ENCODE measurements at places on chromosomes 7 and 10. TPM values are rescaled to one million over a fixed set of nuclear protein-coding genes. Genes with fewer than 3 reads are reported as not detected.

SAMD9L gene
- total RNA-seq, result 3.7 TPM

SLC16A9 gene
- 11.4 TPM for total RNA-seq

DPP6 gene
- 36.7 TPM for total RNA-seq

TUBAL3 gene
- total RNA-seq, result not detected

PLAC9 gene
- total RNA-seq, result 1.6 TPM

NEBL gene
- 61.1 TPM for total RNA-seq

CYP2E1 gene
- total RNA-seq, result 10.5 TPM

SEMA3C gene
- 289 TPM for total RNA-seq

RTKN2 gene
- 7.5 TPM for total RNA-seq

EGR2 gene
- total RNA-seq, result 1.6 TPM

CPA2 gene
- not detected for total RNA-seq

VENTX gene
- total RNA-seq, result not detected

THNSL1 gene
- total RNA-seq, result 17.9 TPM

HOXA1 gene
- total RNA-seq, result not detected

CLDN12 gene
- total RNA-seq, result 60.8 TPM

ADAP1 gene
- 32.0 TPM for total RNA-seq

PNLIPRP3 gene
- not detected for total RNA-seq

SAP25 gene
- not detected for total RNA-seq

NANOS1 gene
- 4.8 TPM for total RNA-seq

FIS1 gene
- 59.9 TPM for total RNA-seq

TRIM50 gene
- 0.16 TPM for total RNA-seq

MYPN gene
- not detected for total RNA-seq

ADAM22 gene
- 90.6 TPM for total RNA-seq

ZNF365 gene
- 29.6 TPM for total RNA-seq

PAXIP1 gene
- 10.3 TPM for total RNA-seq

SLC16A12 gene
- total RNA-seq, result 4.1 TPM

Measured in occipital lobe (tissue), 3 donors.